ENCODE measurements at places on chromosomes 16 and 17.

GRCh38 chr16:50011707-50012106, 13.3 kb upstream of the CNEP1R1 start:
- DNase-seq: no peak

DNA sequence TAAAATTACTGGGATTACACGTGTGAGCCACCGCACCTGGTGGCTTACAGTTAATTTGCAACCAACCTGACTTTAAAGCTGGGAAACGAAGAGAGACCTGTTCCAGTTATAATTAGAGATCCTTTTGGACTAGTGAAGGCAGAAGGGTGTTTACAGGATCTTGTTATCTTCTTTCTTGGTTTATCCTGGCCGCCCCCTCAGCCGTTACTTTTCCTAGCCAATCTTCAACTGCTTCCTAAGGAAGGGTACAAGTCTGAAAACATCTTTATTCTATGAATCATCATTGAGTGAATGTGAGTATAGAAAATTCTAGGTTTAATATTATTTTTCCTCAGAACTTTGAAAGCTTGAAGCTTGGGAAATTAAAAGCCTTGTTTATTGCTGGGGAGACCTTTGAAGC, 286.5 kb downstream of the SLC39A11 start:
- no peak for DNase-seq

DNA sequence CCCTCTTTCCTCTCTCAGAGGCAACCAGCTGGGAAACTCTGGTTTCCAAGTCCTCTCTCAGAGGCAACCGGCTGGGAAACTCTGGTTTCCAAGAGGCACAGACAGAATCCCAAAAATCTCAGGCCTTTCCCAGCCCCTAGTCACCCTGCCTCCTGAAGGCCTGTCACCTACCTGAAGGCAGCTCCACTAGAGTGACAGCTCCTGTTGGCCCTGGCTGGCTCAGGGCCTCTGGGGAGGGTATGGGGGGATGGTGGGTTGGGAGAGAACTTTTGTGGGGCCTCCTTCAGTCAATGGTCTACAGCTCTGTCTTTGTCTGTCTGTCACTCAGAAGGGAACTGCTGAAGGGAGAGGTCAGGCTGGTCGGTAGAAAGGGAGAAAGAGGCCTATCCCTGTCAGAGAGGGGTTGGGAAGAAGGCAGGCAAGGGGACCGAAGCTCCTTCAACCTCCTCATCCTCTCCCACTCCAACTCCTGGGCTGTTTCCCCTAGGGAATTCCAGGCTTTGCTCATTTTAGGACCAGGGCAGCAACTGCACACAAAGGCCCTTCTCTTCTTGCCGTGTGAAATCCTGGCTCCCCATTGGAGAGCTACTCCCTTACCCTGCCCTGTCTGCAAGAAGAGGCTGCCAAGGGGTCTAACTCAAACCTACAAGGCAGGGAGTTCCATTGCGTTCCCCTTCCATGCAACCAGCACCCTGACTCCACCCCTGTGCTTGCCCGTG, 23.6 kb downstream of the COPZ2 start:
- no peak for DNase-seq

DNA sequence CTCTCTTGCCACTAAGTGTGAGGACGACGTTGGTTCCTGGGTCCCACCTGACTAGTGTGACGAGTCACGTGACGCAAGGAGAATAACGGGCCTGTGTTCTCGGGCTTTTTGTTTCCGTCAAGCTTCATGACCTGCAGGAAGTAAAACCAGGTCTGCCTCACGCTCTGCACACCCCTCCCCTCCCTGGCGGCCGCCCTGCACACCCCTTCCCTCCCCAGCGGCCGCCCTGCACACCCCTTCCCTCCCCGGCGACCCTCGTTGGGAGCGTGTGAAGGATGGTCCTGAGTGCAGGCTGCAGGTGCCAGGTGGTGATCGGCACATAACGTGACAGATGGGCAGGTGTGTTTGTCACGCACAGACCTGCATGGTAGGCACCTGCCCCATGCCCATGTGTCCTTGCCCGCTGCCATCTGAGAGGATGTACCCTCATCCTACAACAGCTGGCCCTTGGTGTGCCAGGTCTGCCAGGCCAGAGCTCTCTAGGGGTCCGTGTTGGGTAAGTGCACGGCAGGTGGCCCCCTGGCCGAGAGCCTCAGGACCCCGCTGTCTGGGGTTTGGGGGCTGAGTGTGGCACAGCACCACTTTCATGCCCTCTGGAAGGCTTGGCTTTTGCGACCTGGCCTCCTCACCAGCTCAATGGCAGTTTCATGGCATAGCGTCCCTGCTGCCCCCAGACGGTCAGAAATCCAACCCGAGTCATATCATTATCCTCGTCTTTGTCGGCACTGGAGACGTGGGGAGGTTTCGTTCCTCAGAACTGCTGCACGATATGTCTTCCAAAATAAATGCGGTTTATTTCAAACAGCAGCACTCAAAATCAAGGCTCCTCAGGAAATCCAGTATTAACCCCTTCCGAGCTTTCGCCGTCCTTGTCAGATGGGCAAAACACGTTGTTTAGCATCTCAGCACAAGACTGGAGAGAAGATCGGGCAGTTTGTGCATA, 191.8 kb upstream of the CHMP6 start:
- DNase-seq: no peak

GRCh38 chr16:50533317-50533716, 14.9 kb upstream of the NKD1 start:
- no peak for DNase-seq

- no peak for DNase-seq
Measured at GRCh38 chr17:12410717-12411116, 255.0 kb upstream of the MYOCD start.

DNA sequence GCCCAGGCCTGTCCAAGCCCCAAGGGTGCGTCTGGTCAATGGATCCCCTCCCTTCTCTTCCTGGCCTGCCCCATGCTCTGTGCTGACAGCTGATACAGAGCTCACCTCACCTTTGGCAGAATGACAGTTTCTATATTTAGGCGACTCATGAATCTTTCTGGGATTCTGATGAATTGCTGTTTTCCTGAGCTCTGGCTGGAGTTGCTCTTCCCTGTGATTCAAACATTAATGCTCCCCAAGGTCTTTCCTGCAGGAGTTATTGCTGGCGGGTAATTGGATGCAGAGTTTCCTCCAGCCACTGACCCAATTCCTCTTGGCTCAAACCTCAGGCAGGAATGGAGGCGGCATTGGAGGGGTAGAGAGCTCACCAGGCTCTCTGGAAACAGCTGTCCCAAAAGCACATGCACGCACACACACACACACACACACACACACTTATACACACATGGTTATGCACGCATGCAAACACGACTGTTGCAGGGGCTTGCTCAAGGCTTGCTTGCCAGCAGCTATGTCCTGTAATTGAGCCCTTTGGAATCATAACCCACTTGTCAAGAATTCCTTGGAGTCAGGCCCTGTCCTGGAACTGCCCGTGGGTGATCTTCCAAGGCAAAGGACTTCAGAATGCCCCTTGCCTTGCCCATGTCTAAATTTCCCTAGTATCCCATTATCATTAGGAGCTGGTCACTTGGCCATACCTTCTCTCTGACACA, 128.8 kb downstream of the ASIC2 start:
- DNase-seq: no peak

GRCh38 chr17:82149401-82150099, 51.5 kb upstream of the FASN start:
- DNase-seq: no peak

DNA sequence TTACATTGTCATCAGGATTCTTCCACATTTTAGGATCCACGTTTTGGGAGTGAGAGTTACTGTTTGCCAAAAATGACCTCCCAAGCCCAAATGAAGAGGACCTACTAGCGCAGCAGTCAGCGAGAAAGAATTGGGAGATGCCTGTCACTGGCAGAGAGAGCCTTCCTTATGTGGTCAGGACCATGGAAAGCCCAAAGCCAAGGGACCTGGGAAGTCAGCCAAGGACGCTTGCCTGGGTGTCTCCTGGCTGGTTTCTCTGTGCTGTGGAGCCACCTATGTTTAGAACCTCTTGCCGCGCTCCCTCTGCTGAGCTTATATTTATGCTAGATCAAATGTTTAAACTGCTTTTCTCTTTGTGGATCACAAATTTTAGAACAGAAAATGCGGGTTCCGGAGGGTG, 24.9 kb upstream of the RHBDL3 start:
- DNase-seq: peak; percentile 62

GRCh38 chr17:81591971-81592370, 39.8 kb upstream of the FAAP100 start:
- no peak for DNase-seq

DNA sequence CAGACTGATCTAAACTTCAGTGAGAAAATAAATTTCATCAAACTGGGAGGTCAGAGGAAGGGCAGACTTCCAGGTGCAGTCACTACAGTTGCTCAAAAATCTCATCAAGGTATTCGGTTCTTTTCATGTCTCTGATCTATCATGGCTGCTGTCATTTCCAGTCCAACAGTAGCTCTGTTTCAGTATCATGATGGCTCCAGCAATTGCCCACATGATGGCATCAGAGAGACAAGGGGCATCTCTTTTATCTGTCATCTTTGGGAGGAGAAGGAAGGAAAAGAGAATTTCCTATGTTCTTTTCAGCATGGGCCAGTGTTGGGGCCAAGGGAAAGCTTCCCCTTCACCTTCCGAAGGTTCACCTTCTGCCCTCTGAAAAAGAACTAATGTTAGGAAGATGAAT, 504.9 kb upstream of the HSBP1 start:
- DNase-seq: no peak

- DNase-seq: no peak
Measured at GRCh38 chr16:48232493-48233040, 11.5 kb upstream of the LONP2 start.

GRCh38 chr17:56313201-56313600, 159.9 kb downstream of the ANKFN1 start:
- no peak for DNase-seq

GRCh38 chr16:16108759-16109158, 114.5 kb downstream of the ABCC6 start:
- peak; percentile 26 for DNase-seq

DNA sequence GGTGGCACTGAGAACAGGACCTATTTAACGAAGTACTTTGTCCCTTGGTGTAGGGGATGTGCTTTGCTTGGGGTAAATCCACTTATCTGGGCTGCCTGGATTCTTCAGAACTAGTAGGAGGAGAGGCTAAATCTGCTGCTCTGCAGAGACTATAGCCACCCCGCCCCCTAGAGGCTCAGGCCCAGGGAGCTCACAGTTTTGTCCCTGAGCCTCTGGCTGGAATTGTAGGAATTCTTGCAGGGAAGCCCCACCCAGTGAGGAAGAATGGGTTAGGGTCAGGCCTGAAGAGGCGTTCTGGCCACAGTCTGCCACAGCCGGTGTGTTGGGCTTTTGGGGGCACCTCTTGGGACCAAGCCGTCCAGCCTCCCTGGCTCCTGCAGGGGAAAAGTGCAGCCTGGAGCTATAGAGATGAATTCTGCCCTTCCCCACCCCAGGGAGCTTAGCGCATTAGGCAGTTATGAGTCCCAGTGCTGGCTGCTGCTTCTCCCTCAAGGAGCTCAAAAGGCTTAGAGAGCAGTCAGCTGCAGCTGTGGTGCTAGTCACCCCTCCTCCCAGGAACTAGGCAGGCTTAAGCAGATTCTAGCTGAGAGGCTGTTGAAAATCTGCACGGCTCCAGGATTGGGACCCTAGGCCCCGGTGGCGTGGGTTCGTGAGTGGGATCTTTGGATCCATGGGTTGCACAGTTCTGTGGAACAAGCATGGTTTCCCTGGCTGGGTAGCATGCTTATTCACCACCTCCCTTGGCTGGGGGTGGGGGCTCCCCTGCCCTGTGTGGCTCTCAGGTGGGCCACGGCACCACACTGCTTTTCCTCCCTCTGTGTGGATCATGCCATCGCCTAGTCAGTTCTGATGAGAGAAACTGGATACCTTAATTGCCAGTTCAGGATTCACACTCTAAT, 237.4 kb upstream of the TOM1L1 start:
- DNase-seq: peak; percentile 83

- peak; percentile 72 for DNase-seq
Measured at GRCh38 chr16:82439678-82440293, 187.0 kb upstream of the CDH13 start.

DNA sequence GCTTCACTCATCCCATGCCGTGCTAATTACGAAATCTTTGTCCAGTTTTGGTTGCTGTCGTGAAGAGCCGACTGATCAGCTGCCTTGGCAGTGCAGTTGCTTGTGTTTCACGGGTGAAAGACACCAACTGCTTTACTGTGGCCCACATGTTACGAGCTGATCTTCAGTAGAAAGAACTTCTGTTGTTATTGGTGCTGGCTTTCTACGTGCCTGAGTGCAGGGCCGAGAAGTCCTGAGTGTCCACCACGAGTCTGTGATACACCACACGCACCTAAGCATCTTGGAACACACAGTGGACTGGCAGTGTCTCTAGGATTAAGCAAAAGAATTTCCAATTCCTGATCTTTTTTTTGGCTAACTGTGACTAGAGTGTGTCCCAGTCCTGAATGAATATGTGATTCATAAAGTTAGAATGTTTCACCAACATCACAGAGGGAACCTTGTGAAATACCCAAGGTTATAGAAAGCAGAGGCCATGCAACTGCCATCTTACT, 70.4 kb upstream of the CLEC18A start:
- DNase-seq: no peak

DNA sequence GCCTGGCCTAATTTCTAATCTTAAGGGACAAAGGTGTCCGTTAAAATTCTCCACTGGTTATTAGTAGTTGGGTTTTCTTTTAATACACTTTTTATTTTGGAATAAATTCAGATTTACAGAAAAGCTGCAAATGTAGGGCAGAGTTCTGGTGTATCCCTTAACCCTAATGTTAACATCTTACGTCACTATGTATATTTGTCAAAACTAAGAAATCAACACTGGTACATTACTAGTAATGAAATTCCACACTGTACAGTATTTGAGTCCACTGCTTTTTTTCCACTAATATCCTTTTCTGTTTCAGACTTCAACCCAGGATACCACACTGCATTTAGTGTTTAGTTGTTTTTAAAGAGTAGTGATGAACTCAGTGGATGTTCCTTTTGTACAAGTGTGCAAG, 18.7 kb upstream of the KPNA2 start:
- no peak for DNase-seq

DNA sequence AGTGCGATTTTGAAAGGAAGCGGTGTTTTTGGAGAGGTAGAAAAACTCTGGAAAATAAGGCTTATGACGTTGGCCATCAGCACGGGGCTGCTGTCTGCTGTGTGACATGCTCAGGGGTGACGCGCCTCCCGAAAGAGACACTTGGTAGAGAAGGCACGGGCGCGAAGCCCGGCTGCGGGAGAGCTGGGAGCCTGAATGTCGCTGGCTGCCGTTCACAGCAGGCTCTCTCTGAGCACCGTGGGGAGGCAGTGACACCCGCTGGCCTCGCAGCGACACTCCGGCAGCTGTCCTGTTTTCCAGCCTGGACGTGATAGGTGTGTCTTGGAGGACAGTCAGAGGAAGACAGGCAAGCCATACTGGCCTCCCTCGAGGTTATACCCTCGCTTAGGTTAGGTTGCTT, 759.1 kb upstream of the RBFOX1 start:
- DNase-seq: peak; percentile 75

DNA sequence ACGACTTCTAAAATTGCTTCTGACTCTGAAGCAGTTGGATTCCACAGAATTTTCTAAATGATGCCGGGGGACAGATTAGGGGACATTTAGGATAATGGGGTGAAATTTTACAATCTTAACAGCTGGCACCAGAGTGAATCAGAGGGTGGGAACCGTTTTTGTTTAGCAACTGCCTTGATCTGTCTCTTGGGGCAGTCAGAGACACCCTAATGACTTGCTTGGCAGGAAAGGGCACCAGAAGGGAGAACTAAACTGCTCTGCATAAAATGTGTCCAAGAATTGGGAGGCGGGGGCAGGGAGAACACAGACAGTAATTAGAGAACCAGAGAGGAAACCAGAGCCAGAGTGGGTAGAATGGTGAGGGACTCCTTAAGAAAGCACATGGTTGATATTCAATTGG, 6.1 kb upstream of the ABCC12 start:
- no peak for DNase-seq
